Urothelium cell line (cell line): ENCODE measurements at places on chromosomes 1 and 21.
A peak's percentile ranks its signal among the peaks of the same experiment; 100 is the strongest.

- no peak for DNase-seq
Observed at GRCh38 chr1:202576816-202577215, 133.4 kb downstream of the SYT2 start.

DNA sequence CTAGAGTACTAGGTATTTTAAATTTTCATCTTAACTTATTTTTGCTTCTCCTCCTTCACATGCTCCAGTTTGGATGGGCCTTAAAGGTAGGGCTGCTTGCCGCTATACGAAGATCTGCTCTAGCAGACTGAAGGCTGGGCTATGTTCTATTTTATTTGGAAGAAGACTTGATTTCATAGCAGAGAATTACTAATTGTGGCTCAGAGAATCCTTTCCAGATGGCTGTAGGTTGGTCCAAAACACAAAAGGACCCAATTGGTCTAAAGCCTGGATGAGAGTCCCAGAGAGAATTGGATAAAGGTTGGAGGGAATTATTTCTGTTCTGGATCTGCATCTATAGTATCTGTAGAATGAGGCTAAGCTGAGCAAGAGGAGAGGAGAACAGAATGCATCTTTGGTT lies 719.4 kb upstream of the PTBP2 start:
- no peak for DNase-seq

DNA sequence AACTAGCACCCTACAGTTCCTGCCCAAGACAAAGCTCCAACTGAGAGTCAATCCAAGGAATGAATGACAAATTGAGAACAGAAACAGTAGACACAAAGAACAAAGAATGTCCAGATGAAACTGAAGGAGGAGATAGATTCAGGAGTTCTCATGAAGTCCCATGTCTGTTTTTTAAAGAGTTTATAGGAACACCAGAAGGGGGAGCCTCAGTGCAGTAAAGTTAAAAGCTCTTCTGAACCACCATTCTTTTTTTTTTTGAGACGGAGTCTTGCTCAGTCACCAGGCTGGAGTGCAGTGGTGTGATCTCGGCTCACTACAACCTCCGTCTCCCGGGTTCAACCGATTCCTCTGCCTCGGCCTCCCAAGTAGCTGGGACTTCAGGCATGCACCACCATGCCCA lies 323.6 kb downstream of the MRPL39 start:
- DNase-seq = peak; percentile 31

DNA sequence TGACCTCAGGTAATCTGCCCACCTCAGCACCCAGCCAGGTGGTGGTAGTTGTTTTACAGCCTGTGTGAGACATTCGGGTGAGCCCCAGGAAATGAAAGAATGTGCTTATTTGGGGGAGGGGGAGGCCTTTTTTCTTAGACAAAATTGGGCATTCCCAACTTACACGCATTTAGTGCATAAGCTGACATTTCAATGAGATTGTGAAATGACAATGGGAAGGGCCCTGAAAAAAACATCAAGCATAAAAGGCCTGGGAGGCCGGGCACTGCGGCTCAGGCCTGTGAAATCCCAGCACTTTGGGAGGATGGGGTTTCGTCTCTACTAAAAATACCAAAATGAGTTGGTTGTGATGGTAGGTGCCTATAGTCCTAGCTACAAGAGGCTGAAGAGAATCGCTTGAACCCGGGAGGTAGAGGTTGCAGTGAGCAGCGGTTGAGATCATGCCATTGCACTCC lies 5.0 kb downstream of the GAS5 start:
- DNase-seq = no peak

DNA sequence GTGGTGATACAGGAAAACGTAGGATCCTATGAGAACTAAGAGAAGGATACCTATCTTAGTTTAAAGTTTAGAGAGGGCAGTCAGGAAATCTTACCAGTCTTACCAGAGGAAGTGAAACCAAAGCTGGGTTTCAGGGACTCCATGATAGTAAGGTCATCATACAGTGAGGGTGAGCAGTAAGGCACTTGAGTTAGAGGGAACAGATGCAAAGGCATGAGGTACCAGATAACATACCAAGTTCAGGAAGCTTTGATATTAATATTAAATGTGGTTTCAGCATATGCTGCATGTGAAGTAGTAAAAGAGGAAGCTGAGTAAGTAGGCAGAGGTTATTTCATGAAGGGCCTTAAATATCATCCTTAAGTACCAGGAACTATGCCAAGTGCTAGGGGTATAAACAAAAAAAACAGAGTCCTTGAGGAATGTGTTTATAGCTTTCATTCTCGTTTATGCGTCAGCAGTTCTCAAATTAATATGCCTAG lies 16.9 kb downstream of the ATG4C start:
- DNase-seq = no peak

DNA sequence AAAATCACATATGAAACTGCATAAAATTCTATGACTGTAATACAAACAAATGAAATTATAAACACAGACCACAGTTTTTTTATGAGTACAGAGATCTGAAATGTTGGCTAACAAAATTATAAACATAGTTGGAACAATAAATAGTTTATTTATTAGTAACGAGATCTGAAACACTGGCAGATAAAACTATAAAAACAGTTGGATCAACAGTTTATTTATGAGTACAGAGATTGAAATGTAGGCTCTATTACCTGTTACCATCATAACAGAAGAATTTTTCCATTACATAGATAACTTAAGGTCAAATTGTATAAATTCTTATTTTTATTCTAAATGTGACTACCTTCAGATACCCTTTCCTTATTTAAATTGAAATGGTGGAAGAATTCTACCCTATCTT lies 14.5 kb downstream of the EYA3 start:
- no peak for DNase-seq

GRCh38 chr1:54267815-54268761 lies 68.1 kb downstream of the MRPL37 start:
- no peak for DNase-seq

DNA sequence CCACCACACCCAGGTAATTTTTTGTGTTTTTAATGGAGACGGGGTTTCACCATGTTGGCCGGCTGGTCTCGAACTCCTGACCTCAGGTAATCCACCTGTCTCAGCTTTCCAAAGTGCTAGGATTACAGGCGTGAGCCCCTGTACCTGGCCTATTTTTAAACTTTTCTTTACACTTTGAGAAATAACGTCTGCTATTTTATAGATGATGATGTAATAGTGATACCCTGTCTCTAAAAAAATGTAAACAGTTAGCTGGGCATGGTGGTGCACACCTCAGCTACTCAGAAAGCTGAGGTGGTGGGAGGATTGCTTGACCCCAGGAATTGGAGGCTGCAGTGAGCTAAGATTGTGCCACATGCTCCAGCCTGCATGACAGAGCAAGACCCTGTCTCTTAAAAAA lies 47.9 kb downstream of the RALGPS2 start:
- no peak for DNase-seq

- DNase-seq = no peak
Observed at GRCh38 chr1:226009650-226010044, 10.5 kb upstream of the SDE2 start.

GRCh38 chr1:101317590-101317989 lies 80.8 kb downstream of the S1PR1 start:
- DNase-seq = no peak

- DNase-seq = no peak
Observed at GRCh38 chr1:242770366-242770765, 245.9 kb upstream of the PLD5 start.

DNA sequence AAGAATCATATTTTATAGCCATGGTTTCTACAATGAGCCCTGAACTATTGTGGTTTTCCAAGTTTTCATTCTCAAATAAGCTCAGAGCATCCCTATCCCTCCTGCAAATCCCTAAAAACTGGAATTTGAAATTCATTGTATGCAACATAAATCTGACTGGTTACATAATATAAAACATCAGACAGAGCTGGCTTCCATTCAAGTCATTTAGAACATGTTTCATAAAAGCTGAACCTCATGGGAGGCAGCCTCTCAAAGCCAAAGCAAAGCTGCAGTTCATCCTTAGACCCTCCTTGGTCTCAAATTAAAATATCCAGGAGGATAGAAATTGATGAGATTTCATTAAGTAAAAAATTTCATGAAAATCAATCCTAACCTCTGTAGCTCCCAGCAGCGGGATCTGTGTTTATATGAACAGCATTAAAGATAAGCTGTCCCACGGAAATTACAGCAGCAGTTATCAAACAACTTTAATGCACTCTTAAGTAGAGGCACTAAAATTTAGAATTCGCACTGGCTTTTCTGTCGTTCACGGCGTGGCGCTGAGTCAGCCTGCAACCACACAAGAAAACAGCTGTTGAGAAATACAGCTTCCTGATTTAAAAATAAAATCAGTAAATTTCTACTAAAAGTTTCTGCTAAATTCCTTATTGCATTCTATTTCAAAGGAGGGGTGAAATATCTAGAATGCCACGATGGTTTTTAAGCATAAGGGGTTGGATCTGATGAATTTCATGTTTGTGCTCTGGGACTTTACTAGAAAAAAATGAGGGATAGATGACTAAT lies 99.9 kb upstream of the TIAM1 start:
- no peak for DNase-seq
